ENCODE measurements at places on chromosomes 4 and X. TPM values are rescaled to one million over a fixed set of nuclear protein-coding genes. Genes with fewer than 3 reads are reported as not detected.

DNA sequence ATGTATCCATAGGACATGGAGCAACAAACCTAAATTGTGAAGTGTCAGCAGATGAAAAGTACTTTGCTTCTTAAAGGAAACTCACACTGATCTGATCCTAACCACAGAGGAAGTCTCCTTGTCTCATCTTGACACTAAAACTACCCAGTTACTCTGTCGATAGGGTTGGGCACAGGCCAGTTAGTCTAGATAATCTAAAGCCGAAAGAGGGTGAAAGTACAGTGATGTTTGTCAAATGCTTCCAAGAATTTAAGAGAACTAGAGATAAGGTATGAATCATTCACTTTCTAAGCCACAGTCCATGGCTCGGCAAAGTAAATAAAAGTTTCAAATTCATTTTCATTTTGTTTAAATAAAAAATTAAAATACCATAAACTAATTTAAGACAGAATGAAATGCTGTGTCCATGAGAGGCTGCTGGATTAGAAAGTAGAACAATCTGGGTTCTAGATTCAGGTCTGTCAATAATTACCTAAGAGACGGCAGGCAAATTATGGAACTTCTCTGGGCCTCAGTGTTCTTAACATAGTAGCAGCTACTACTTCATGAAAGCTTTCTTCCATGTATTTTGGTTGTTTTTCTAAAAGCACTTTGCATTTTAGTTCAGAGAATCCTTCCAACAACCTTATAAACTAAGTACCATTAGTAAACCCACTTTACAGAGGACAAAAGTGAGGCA lies 176.7 kb downstream of the LDB2 start:
- no peak for DNase-seq

DNA sequence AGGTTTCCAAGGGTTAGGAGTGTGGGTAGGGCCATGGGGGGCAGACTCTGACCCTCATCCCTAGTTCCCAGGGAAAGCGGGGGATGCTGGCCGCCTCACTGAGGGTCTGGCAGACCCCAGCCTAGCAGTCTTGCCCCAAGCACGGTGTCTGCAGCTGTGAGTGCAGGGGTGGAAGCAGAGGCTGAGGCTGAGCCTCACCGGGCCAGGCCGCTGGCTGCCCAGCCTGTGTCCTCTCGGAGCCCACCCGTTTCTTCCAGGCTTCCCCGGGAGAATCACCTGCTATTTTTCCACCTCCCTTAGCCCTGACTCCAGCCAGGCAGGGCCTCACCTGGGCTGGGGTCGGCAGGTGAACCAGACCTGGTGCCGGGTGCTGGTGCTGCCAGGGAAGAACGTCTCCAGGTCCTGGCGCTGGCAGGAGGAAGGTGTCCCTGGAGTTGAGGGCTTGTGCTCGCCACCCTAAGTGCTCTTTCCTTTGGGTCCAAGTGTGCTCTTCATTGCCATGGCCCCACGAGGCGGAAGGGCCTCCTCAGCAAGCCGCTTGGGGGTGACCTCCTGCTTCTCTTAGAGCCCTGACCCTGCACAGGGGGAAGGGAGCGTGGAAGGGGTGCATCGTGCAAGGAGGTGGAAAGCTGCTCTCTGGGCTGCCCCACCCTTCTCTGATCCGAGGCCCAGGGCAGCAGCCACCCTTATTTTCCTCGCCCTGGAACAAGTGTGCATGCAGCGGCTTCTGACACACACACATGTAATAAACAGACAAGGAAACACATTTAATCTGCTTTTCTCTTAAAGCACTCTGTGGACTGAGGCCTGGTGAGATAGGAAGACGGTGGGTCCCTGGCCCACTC lies 112.7 kb downstream of the FAM53A start:
- no peak for DNase-seq

GRCh38 chr4:74610491-74610890 lies 165.6 kb downstream of the AREG start:
- DNase-seq = no peak

DNA sequence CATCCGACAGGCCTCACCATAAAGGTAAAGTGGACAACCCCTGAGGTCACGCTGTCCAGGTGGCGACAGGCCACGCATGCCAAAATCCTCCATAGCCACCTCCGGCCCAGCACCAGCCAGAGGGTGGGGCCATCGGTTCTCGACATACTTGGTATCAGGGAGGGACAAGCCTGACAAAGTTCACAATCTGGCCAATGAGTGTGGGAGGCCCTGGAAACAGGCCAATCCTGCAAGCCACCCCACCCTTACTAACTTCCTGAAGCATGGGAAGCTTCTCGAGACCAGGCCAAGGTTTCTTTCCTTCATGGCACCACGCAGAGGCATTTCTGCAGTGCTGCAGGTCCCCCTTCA lies 73.8 kb downstream of the MTMR1 start:
- no peak for DNase-seq

- DNase-seq = no peak
Observed at GRCh38 chrX:45849261-45849862, 648.7 kb upstream of the DIPK2B start.

- no peak for DNase-seq
Observed at GRCh38 chrX:94204524-94204923, 530.5 kb downstream of the FAM133A start.

DNA sequence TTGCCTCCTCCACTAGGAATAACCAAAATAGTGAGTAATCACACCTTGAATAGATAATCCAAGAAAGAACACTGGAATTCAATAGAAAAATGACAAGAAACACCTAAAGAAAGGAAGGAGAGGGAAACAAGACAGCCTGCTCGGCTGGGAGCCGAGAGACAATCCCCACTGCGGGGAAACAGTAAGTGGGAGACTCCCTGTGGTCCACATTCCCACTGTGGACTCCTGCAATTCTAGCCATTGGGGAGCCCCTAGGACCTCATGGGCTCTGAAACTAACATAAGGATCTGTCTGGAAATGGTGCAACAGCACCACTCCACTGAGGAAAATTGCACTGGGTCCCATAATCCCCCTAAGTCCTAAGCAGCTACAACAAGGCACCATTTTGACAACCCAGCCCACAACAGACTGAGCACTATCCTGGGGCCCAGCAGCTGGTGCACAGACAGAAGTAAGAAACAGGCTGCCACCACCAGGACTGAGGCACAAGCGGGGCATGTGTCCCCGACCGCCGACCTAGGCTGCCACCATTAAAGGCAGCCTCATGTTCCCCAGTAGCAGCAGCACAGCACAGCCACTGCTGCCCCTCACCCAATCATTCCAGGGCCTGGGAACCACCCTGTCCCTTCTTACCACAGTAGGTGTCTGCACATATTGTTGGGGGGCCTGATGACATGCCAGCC lies 14.2 kb downstream of the LRBA start:
- no peak for DNase-seq

DNA sequence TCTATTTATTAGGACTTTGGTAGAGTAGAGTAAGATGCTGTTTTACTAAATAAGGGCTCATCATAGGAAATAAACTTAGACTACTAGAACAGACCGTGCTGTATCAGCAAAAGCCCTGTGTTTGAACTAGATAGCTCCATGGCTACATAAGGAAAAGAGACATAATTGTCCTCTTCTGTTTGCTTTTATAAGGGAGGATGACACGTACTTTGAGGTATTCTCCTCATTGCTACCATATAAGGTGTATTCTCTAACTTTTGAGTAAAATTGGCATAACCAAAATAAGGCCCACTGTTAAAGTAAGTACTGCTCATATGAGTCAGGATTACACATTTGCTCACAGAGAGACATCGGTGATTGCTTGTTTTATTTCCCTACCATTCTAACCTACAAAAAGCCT lies 64.3 kb downstream of the PDLIM5 start:
- no peak for DNase-seq

- DNase-seq = peak; percentile 67
Observed at GRCh38 chr4:186201535-186202230, 10.3 kb downstream of the CYP4V2 start.

- no peak for DNase-seq
Observed at GRCh38 chrX:16920075-16920474, 26.4 kb upstream of the REPS2 start.

DNA sequence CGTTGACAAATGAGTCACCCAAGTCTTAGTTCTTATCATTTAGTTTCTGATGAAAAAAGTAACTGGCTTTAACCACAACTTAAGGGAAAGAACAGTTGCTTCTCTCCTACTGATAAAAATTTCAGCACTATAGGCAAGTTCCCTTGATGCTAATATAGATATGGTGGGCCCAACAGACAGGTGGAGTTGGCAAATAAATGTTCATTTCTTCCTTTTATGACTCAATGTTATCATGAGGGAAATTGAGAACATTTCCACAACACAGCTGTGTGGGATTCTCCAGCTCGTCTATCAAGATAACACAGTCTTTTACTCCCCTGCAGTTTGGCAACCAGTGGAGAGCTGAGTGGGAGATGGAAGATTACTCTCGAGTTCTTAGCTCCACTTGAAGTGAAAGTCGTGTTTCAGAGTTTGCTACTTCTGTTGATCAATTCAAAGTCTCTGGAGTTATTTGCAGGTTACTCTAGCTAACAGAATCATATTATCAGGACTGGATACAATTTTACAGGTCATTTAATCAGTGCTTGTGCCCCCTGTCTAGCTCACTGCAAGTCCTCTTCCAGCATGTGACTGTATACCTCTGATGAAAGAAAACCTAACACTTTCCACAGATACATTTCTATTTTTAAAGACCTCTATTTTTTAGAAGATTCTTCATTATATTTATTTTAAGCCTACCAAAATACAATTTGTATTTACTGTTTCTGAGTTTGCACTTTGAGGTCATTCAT lies 270.6 kb upstream of the GK2 start:
- no peak for DNase-seq

DNA sequence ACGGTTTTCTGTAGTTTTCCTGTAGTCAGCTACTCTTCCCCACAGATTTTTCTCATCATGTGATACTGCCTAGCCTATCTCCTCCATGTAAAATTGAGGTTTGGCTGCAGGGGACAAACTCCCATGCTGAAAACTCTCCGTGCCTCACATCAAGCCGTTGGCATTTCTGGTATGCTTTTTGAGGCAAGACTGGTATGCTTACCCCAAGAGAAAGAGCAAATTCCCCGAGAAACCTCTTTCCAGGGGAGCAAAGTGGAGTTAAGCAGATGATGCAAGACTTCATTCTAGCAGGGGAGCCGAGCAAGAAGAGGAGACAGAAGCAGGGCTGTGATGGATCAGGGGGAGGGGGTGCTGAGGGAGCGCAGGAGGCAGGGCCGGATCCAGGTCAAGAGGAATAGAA lies 4.8 kb downstream of the SOWAHD start:
- DNase-seq = no peak

- DNase-seq = no peak
Observed at GRCh38 chr4:5894266-5894665, 1.4 kb upstream of the CRMP1 start.

- no peak for DNase-seq
Observed at GRCh38 chrX:68647156-68647957, at the start of gene STARD8. Gene STARD8 (plus strand): TSS chrX:68647666. CDS start chrX:68647883, 217 bp downstream.

- DNase-seq = no peak
Observed at GRCh38 chr4:168449719-168450452, 30.4 kb downstream of the DDX60L start.

DNA sequence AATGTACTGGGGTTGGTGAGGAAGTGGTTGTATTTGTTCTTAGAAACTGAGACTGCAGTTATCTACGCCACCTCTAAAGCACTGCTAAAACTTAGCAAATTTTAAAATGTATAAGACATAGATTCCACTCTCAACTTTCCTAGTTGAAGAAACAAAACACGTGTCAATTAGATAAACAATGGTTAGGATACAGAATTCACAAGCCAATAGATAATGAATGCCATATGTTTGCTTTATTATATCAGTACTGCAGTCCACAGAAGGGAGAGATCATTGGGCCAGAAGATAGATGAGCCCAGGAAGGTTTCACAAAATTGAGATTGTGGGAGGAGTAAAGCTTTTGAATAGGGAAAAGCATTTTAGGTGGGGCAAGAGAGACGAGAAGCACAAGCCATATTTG lies 14.3 kb downstream of the TMEM33 start:
- DNase-seq = no peak

- DNase-seq = no peak
Observed at GRCh38 chr4:53049528-53049927, 187.4 kb downstream of the RASL11B start.

- DNase-seq = no peak
Observed at GRCh38 chr4:15982842-15983524, 20.0 kb upstream of the FGFBP2 start.

DNA sequence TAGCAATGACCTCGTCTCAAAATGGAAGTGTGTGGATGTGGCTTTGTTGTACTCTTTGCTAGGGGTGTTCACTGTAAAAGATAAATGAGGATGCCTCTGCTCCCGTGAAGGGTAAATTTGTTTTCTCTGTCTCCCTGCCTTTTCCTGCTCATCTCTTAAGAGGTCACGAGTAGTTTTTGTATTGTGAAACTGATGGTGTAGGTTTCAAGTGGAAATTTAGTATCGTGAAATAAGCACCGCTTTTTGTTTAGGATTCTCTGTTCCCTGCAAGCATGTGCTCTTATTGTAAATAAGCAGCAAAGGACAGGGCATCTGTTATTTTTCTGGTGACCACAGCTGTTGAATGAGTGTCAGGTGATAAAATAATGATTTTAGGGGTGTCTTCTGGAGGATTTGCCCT lies 104.6 kb downstream of the PHEX start:
- DNase-seq = no peak

- DNase-seq = no peak
Observed at GRCh38 chr4:6767748-6768538, 14.6 kb upstream of the KIAA0232 start.

DNA sequence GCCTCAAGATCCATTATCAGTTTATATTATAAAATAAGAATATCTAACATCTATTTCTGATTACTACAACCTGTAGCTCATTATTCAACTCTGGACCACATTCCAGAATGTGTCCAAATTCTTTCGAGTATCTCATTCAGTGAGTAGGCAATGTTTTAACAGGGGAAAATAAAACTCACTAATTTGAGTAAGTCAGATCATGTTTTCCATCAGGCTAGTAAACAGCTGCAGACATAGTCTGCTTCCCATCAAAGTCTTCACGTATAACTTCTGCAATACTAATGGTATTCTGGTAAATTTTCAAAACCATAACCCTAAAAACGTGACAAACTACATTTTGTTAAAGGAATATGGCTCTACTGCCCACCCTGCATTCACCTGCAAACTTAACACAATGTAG lies 31.8 kb downstream of the TBCK start:
- DNase-seq = no peak

DNA sequence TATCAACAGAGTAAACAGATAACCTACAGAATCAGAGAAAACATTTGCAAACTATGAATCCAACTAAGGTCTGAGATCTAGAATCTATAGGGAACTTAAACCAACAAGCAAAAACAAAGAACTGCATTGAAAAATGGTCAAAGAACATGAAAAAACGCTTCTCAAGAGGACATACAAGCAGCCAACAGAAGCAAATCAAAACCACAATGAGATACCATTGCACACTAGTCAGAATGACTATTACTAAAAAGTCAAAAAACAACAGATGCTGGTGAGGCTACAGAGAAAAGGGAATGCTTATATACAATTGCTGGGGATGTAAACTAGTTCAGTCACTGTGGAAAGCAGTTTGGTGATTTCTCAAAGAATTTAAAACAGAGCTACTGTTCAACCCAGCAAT lies 255.7 kb downstream of the TMEM47 start:
- DNase-seq = no peak

AFM gene
- total RNA-seq = not detected

PNMA5 gene
- total RNA-seq = not detected

MAOA gene
- total RNA-seq = not detected

ALAS2 gene
- total RNA-seq = not detected

SMS gene
- 17.9 TPM for total RNA-seq

ATOH1 gene
- total RNA-seq = not detected
